ENCODE measurements at places on chromosomes 12 and 14. TPM values are rescaled to one million over a fixed set of nuclear protein-coding genes. Genes with fewer than 3 reads are reported as not detected.

GRCh38 chr12:60489071-60489470, 893.2 kb downstream of the SLC16A7 start:
- H3K4me3 ChIP-seq, result no peak overlapping the region
- no peaks in the 10 kb centered on the region for H3K4me1 ChIP-seq
- H3K36me3 ChIP-seq, result no peaks in the 10 kb centered on the region
- H3K27ac ChIP-seq, result no peak overlapping the region
- no peaks in the 10 kb centered on the region for H3K27me3 ChIP-seq

GRCh38 chr12:49984476-49985359, 12.0 kb downstream of the AQP6 start:
- H3K4me3 ChIP-seq, result no peak overlapping the region
- no peak overlapping the region for H3K27ac ChIP-seq
- no peaks in the 10 kb centered on the region for H3K27me3 ChIP-seq
- H3K36me3 ChIP-seq, result no peaks in the 10 kb centered on the region
- no peak for DNase-seq

DNA sequence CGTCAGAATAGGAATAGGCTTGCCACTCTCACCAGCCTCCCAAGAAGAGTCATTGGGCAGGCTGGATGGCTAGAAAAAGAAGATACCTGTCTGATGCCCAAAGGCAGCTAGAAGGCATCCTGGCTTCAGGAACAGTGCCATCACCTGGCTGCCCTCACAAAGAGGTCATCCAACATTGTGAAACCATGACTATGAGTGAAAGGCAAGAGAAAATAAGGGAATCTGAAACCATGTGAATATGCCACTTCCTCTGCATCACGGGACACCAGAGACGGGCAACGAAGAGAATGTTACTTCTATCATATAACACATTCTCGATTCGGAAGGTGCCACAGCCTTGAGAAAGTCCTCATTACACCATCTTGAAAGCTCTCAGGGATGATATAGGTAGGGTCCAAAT, 182.0 kb downstream of the DAD1 start:
- no peak for DNase-seq
- no peaks in the 10 kb centered on the region for H3K36me3 ChIP-seq
- no peak overlapping the region for H3K4me3 ChIP-seq
- H3K27ac ChIP-seq, result no peak overlapping the region
- no peaks in the 10 kb centered on the region for H3K4me1 ChIP-seq

GRCh38 chr12:3419558-3419957, 71.4 kb upstream of the PRMT8 start:
- DNase-seq, result no peak
- H3K27me3 ChIP-seq, result no peaks in the 10 kb centered on the region
- no peaks in the 10 kb centered on the region for H3K4me1 ChIP-seq
- H3K36me3 ChIP-seq, result no peaks in the 10 kb centered on the region

ACVRL1 gene
- 29.1 TPM for polyA plus RNA-seq

AMN gene
- polyA plus RNA-seq, result 121 TPM

CMAS gene
- 45.2 TPM for polyA plus RNA-seq

All from kidney (tissue), 22 donors.